ENCODE measurements at places on chromosomes 4 and X. TPM values are rescaled to one million over a fixed set of nuclear protein-coding genes. Genes with fewer than 3 reads are reported as not detected.

The S100G gene
- total RNA-seq: not detected

The DRD5 gene
- not detected for total RNA-seq

The CSAG2 gene
- total RNA-seq: not detected

The NAP1L3 gene
- 2.1 TPM for total RNA-seq

The EIF2S3 gene
- total RNA-seq: 116 TPM

The EVC gene
- 42.3 TPM for total RNA-seq

The TCEAL2 gene
- 20.8 TPM for total RNA-seq

The TASL gene
- 0.33 TPM for total RNA-seq

The TEX13C gene
- total RNA-seq: not detected

The NAA11 gene
- total RNA-seq: not detected

The OPRPN gene
- total RNA-seq: not detected

The AMTN gene
- not detected for total RNA-seq

The DAPP1 gene
- total RNA-seq: 2.5 TPM

The CFP gene
- 6.9 TPM for total RNA-seq

- DNase-seq: no peak
Measured at GRCh38 chr4:24568425-24568824, 15.9 kb downstream of the DHX15 start.

- no peak for DNase-seq
Measured at GRCh38 chr4:124711471-124712371, 811 bp downstream of the ANKRD50 start.

GRCh38 chrX:332496-332860 is 13.9 kb upstream of the GTPBP6 start:
- DNase-seq: no peak

DNA sequence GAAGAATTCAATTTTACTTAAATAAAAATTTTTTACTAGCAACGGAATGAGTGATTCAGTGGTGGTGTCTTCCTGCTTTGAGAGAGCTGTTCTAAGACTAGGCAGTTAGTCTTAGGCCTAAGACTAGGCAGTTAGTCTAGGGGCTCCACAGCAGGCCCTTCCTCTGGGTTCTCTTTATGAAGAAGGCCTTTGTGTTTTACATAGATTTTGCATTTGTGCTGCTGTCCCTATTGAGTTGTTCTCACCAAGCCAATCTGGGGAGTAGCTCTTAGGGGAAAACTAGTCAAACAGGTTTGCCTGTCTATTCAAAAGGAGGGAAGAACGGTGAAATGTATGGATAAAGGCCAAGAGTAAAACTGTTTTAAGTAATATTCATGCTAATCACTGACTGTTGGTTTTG is 7.6 kb downstream of the UGT8 start:
- no peak for DNase-seq

- DNase-seq: peak; percentile 0
Measured at GRCh38 chrX:118964252-118964651, 10.2 kb upstream of the LONRF3 start.

GRCh38 chr4:169108303-169108702 is 98.2 kb upstream of the CBR4 start:
- DNase-seq: no peak

DNA sequence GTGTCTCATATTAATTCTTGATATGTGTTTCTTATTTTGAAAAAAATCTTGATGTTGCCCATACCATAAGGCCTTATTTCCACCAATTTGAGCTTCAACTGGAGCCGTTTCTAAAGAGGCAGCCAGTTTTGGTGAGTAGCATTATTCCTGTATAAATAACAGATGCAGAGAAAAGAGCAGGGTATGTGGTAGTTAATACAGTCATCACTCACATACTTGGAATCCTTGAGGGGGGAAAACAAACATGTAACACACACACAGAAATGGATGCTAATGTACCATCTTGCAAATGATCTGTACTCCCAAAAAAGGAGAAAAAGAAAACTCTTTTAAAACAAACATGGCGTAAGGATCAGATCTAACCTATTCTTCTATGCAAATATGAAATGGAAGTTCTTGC is 389.7 kb downstream of the GPM6A start:
- no peak for DNase-seq

DNA sequence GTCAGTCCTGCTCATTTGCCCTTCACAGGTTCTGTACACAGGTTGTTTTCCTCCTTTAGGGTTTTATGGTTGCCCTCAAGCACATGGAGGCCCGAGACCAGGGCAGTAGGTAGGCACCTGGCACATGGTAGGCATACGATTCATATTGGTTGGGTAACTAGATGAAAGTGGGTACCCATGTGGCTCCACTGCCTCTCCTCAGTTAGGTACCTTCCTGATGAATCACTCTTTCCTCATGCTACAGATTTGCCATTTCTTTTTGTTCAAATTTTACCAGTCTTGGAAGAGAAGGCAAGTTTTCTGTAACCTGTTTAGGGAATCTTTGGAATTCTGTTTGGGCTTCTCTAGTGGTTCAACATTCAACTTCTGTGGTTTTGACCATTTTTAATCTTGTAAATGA is 121.3 kb downstream of the FHIP1A start:
- DNase-seq: no peak

DNA sequence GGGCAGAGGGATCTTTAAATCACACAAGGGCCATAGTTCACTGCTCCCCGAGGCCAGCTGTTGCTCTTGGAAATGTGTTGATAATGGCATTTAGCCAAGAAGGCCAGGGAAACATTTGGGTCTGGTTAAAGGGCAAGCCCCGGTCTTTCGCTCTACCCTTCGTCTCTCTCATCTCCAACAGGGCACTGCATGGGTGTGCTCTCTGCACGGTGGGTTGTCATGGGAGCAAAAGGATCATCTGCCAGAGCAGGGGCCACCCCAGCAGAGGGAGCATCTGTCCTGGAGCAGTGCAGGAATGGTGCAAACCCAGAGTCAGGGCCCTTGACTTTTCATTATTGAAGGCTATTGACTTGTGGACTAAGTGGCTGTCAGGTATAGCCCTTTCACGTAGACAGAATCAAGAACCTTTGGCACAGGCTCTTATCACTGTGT is 22.7 kb upstream of the PGRMC2 start:
- DNase-seq: no peak

DNA sequence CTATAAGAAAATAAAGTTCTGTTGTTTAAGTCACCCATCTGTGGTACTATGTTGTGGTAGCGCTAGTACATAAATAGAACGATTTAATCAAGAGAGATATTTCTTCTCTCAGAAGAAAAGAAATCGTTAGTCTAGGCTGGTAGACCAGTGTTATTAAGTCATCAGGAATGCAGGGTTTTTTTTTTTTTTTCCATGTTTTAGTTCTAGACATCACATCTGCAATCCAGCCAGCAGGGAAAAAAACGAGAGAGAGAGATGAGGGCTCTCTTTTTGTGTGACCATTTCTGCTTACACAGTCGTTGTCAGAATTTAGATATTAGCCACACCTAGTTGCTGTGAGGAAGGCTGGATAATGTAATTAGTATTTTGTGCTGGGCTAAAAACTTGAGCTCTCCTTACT is 417.4 kb downstream of the TMA16 start:
- DNase-seq: no peak

GRCh38 chr4:123699880-123700771 is 303.5 kb downstream of the SPRY1 start:
- DNase-seq: no peak

GRCh38 chr4:155899891-155900290 is 3.6 kb upstream of the TDO2 start:
- no peak for DNase-seq

GRCh38 chr4:89837385-89837992 is 528 bp upstream of the SNCA start:
- no peak for DNase-seq

DNA sequence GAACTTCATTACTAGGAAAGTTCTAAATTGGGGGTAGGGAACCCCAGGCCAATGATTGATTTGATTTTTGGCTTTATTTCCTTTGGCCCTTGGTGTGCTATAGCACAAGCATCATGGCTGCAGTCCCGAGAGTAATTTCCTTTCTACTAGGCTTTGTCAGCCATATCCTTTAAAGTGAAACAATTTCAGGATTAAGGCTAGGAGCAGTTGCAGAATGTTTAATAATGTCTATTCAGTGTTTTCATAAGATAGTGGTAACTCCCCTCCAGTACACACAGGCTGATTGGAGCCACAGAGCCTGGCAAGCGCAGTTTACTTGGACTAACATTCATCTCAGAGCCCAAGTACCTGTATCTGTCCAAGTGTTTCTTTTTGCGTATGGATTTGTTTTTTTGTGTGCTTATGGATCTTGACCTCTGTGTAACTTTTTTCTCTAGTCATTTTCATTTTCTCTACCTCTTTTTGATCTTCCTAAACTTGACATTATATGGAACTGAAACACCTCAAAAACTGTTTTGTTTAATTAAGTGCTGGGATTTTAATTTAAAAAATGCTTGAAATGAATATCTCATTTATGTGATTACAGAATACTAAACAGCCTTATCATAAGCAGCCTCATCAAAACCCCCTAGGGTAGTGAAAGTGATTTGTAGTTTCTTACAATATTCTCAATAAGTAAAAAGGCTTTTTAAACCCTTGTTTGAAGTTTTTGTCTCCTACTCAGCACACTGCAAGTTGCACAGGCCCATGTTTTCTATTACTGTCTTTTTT is 7.5 kb downstream of the STIM2 start:
- no peak for DNase-seq

GRCh38 chrX:1153940-1154339 is 58.5 kb downstream of the CRLF2 start:
- DNase-seq: peak; percentile 78

DNA sequence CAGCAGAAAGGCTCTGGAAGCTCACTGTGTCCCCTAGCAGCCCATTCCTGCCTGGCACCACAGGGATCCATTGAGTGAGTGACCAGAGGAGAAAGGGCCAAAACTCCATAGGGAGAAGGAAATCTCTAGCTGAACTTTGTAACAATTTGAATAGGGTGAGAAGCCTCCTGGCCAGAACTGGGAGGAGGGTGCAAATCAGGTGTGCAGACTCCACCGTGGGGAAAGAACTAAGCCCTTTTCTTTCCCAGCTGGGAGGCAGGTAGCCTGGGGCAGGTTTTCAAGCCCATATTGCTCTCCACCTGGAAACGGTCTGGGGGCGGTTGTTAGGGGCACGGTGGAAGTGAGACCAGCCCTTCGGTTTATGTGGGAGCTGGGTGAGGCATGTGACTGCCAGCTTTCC is 227.2 kb downstream of the SNCA start:
- DNase-seq: no peak

- DNase-seq: no peak
Measured at GRCh38 chrX:13397878-13398818, 78.3 kb upstream of the ATXN3L start.

GRCh38 chrX:132592880-132593279 is 104.0 kb upstream of the MBNL3 start:
- DNase-seq: no peak

DNA sequence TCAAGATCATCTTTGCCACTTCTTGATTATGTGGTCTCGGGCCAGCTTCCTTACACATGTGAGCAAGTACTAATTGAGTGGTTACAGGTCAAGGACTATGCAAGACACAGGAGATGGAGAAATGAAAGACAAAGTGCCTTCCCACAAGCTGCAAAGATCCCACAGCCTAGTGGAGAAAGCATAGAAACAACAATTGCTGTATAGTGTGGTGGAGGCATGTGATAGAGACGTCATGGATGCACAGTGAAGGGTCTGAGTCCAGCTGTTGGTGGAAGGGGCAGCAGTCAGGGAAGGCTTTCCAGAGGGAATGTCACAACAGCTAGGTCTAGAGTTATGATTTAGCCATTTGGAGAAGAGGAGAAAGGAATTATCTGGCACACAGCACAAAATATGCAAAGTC is 210.6 kb downstream of the KDR start:
- no peak for DNase-seq

DNA sequence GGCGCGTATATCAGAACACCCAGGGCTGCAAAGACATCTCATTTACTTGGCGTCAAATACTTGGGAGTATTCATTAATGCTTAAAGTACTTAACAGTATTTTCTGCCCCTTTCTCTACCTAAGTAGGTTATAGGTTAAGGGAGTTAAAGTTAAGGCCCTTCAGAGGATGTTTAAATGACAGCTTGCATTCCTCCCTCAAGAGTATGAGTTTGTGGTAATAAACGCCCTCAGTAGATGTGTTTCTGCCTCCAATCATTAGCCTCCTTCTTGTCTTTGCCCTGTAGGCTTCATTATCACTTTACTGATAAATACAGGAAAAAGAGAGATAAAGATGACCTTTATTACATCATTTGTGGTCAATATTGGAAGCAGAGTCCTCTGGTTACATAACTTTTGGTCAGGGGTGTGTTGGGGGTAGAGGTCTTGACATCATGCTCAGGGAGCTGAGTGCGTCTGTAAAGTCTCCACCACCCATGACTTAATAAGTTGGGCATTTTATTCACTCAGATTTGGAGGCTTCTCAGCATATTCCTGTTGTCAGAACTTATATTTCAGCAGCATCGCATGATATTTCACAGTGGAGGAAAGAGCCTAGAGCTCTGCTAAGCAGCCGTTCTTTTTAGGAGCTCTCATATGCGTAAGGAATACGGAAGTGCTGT is 145.9 kb downstream of the CPE start:
- peak; percentile 68 for DNase-seq

DNA sequence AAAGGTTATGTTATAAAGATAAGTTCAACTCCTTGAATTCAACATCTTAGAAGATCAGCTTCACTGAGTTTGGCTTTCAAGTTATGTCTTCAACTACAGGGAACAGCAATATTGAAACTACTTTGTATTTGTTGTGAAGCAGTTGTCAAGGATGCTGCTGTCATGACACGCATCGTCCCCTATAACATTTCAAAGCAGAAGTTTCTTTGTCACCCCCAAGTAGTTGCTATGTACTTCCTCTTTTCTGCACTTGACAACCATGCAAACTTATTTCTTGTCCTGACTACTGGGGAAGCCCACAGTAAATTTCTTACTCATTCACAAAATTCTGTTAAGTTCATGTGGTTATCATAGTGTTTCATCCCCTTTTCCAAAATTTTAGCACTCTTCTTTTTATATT is 14.3 kb downstream of the ANTXR2 start:
- DNase-seq: no peak

- DNase-seq: no peak
Measured at GRCh38 chrX:54808109-54808604, 612 bp downstream of the MAGED2 start.

- DNase-seq: no peak
Measured at GRCh38 chr4:98794565-98795205, 134.2 kb downstream of the EIF4E start.

DNA sequence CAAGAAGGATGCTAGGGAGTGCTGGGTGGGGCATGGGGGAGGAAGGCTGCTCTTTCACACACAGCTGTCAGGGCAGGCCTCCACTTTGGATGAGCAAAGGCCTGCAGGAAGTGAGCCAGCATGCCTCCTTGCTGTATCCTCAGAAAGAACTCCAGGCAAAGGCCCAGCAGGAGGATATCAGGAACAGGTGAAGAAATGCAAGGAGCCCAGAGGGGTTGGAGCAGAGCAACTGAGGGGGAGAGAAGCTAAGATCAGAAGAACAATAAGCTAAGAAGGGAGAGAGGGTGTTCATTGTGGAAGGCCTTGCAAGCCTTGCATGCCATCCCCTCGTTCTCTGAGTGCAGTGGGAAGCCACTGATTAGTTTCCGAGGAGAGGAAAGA is 115.1 kb downstream of the CAMK2D start:
- no peak for DNase-seq

- no peak for DNase-seq
Measured at GRCh38 chr4:136742333-136742732, 790.0 kb downstream of the PCDH18 start.

GRCh38 chr4:186854256-186854655 is 130.6 kb upstream of the FAT1 start:
- DNase-seq: no peak

GRCh38 chr4:110107866-110108265 is 90.5 kb downstream of the ELOVL6 start:
- DNase-seq: no peak

GRCh38 chr4:78687818-78688217 is 88.3 kb upstream of the BMP2K start:
- no peak for DNase-seq

Measured in esophagus muscularis mucosa (tissue), 4 donors.